ENCODE measurements at places on chromosomes 12 and 14.

DNA sequence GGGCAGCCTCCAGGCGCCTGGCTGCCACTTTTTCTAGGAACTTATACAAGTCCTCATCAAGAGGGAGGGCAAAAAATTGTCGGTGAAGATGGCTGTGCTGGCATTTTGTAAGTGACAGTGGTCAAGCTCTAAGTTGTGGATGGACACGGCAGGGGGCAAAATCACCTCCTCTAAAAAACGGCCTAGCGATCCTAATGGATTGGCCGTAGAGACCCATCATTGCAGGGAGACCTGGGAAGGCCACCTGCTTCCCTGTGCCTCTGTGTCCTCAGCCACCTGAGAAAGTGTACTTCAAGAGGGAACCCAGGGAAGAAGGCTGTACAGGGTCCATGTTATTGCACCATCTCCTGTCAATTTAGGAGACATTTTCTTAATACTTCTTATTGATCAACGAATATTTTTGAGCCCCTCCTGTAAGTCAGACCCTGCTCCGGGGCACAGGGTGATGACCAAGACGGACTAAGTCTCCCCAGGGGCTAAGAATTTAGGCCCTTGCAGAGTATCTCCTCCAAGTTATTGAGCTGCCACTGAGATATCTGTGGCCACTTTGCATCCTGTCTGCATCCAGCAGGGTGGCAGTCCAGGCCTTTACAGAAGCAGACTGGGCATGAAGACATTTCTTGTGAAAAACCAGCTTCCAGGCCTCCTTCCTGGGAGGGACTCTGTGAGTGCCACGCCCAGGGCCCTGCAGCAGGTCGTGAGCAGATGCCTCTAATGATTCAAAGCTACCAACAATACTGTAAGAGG, 40.5 kb downstream of the PSMA6 start:
- DNase-seq: no peak

DNA sequence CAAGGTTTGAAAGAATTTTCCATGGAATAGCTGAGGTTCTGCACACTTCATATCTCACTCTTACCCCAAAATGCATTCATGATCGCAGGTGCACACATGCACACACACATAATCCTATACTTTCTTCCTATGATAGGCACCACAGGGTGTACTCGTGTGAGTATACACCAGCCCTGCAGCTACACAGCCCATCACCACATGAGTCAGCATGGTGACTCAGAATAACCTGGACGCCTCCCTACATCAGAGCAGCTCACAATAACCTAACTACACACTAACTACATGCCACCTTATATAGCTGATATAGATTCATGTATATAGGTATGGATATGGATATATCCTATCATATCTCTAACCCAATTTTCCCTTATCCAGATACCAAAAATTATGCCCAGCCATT, 850.2 kb upstream of the TMEM132C start:
- DNase-seq: no peak

- DNase-seq: no peak
These were observed 161.3 kb downstream of the GXYLT1 start for GRCh38 chr12:41983394-41983793.

GRCh38 chr14:44612002-44612401, 104.9 kb upstream of the FSCB start:
- DNase-seq: no peak

DNA sequence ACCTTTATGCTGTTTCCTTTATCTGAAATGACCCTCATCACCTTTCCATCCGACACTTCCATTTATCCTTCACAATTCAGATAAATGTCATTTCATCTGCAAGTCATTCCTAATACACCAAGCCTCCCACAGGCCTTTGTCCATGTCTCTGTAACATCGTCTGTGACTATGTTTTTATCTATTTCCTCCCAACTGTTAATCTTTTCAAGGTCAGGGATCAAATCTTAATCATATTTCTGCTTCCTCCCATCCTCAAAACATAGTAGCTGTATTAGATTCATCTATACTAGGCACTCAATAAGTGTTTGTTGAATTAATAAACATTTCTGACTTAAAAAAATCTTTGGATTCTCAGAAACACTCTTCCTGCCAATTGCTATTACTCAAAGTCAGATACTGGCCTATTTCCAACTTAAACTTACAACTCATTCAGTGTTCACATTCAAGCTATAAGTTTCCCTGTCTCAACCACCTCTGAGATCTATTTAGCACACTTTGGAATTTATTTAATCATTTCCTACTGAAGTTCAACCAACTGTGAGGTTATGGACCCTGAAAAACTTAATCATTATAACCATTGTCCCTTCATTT, 100.2 kb upstream of the ALX1 start:
- no peak for DNase-seq

DNA sequence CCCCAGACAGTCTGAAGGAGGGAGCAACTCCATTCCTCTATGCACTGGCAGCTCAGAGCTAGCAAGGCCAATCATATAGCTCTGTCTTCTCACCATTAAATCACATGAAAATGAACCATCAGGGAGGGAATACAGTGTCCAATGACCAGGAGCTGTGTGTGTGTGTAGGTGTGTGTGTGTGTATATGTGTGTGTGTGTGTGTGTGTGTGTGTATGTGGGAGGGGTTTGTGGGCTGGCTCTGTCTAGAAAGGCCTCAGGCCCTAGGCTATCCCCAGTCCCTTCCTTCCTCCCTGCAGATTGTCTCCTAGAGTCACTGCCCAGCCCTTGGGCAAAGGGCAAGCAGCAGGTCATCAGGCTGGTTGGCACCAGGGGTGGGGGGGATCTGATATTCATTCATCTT, 5.7 kb upstream of the SUSD6 start:
- no peak for DNase-seq

- no peak for DNase-seq
These were observed 82.4 kb downstream of the SLC25A21 start for GRCh38 chr14:37090026-37090425.

Data from nephron progenitor cell (in vitro differentiated cells).